Type B pancreatic cell (in vitro differentiated cells): ENCODE measurements at places on chromosomes 13 and 19. TPM values are rescaled to one million over a fixed set of nuclear protein-coding genes. Genes with fewer than 3 reads are reported as not detected.

GRCh38 chr13:71759651-71760511, 107.1 kb downstream of the DACH1 start:
- DNase-seq: no peak

DNA sequence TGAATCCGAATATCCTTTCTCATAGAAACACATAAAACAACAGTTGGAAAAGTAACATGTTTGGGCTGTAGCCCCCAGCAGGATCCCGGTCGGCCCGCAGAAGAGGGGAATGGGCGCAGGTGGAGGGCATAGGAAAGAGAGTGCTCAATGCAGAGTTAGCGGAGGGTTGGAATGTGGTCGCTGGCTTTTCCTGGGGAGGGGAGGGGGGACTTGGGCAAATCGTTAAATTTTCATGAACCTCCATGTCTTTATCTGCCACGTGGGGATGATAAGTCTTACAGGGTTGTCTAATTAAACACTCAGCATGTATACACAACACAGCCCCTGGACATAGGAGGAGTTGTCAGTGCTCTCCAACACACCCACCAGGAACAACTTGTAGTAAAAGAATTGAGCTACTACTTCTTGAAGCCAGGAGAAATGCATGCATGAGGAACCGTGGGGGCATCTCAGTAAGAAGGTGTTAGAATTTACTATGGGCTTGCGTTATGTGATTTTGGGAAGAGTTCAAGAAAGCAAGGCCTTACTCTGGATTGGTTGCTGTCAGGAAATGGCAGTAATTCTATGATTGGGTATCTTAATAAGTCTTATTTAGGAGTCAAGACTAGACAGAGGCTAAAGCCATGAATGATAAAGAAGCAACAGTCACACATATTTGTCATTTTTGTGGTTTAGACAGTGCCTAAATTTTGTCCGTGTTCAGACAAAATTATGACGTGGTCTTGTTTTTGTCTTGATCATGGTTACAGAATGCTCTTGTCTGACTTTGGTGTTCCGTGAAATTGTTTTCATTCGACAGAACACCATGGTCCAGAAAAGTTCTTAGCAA, 671 bp upstream of the SLC46A3 start:
- DNase-seq: no peak

GRCh38 chr19:277131-277530, 14.1 kb downstream of the PLPP2 start:
- DNase-seq: peak; percentile 58

- DNase-seq: no peak
These were observed 90.4 kb downstream of the STOML3 start for GRCh38 chr13:38900188-38900587.

- no peak for DNase-seq
These were observed at the start of gene NFIC for GRCh38 chr19:3365836-3366752. NFIC (plus strand) TSS chr19:3366583; CDS start chr19:3366637, 54 bp downstream.

DNA sequence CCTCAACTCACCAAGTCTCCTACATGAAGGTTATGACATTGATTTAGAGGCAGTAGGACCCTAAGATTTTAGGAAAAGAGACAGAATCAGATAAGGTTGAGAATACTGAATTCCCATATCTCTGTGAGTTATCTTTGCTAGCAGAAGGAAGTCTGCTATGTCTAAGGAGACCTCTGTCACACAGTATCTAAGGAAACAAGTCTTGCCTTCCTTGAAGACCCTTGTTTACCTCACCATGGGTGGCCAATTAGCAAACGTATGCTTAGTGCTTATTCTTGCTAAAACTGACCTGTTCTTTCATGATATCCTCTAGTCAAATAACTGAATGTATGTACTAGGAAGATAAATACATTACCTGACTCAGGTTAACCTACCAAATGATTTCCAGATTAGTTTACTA, 855.4 kb upstream of the SLITRK1 start:
- DNase-seq: no peak

GRCh38 chr13:41782086-41782485, 178.8 kb downstream of the VWA8 start:
- DNase-seq: no peak

The AMER2 gene
- total RNA-seq: 0.14 and 0.31 TPM in 2 replicates

The KIR2DL1 gene
- not detected in 2 replicates for total RNA-seq

The CCDC194 gene
- total RNA-seq: not detected in 2 replicates

The STK11 gene
- total RNA-seq: 59.9 and 64.8 TPM in 2 replicates

The ELANE gene
- not detected in 2 replicates for total RNA-seq

The SIGLEC10 gene
- total RNA-seq: not detected in 2 replicates
